ENCODE measurements at places on chromosomes 2 and 18.

DNA sequence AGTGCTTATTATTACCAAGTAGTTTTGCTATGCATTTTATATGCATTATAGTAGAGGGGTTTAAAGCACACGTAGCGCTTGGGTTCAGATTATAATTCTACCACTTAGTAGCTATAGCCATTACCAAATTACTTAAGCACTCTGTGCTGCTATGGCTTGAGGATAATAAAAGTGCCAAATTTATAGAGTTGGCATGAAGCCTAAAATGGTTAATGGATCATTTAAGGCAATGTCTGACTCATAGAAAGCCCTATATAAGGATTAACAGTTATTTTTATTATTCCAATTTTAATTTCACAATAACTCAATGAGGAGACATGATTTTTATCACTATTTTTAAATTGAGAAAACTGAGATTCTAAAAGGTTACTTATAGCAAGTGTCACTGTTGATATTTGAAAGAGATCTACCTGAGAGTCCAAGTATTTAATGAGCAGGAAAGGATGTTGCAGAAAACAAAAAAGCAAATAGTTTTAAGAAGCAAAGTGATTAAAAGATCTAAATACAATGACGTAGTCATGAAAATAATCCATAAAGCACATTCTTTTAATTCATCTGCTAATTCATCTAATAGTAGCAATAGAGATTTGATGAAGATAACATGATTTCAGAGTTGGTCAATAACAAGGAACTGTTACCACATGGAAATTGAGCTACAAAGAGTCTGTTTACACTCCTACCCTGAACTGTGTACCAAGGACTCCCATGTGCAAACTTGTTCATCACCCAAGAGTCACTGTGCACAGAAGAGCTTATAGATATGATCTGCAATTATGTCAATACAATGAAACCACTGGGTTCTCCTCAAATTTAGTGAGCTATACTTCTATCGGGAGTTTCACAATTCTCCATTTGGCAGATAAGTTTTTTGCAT lies 78.8 kb upstream of the DTNA start:
- DNase-seq, result no peak

DNA sequence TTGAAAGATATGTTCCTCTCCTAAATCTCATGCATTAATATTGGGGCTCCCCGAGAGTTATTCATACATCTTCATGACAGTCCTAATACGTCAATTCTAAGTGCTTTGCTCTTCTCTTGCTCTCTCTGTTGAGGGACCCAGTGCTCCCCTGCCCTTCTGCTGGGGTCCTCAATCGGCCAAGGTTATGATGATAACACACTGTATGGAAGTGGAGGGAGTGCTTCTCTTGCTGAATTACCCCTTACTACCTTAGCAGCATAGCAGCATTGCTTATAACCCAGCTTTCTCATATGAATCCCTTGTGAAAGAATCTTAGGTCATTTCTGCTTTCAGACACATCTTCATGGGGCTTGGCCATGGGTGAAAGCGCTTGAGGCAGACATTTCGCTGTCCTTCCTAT lies 43.2 kb downstream of the ITPRID2 start:
- no peak for DNase-seq

- no peak for DNase-seq
Observed at GRCh38 chr18:47968006-47968676, 37.7 kb upstream of the SMAD2 start.

- DNase-seq, result no peak
Observed at GRCh38 chr2:118183381-118183780, 95.1 kb downstream of the INSIG2 start.

DNA sequence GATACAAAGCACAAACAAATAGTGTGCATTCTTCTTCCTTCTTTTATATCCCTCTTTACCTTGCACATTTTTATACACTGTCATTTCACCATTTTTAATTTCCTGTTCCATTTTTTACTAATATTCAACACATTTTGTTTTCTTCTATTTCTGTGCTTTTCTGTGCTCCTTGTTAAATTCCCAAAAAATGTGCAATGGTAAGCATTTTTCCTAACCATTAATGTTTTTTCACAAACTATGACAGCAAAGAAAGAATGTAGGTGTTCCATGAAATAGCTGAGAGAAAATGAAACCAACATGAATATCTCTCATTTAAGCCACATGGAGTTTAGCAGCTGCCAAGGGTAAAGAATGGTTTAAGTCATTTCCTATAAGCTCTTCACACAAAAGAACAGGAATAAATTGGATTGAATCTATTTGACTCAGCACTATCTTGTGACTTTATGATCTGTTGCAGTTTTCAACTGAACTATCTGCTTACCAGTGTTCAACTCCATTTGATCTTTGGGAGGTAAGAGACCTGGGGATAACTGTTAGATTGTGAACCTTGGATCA lies 145.7 kb upstream of the CDH19 start:
- DNase-seq, result no peak

DNA sequence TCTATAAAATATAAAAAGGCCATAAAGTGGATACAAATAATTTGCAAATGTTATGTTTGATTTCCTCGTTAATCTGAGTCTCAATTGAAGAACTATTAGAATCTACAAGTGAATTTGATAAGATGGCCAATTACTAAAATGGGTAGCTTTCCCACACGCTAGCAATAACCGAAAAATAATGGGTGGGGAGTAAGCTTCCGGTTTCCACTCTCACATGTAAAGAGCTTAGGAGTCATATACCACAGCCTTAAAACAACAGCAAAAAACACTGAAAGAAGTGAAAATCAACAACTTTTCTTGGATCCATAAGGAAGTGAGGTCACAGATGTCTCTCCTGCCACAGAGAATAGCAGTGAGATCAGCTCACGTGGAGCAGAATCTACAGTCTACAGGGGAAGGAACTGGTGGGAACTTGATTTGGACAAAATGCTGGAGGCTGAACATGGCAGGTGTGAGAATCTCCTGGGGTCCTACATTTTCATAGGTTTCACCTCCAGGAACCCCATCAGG lies 18.6 kb downstream of the THAP4 start:
- no peak for DNase-seq

GRCh38 chr2:98027538-98027937 lies 31.8 kb upstream of the TMEM131 start:
- no peak for DNase-seq

DNA sequence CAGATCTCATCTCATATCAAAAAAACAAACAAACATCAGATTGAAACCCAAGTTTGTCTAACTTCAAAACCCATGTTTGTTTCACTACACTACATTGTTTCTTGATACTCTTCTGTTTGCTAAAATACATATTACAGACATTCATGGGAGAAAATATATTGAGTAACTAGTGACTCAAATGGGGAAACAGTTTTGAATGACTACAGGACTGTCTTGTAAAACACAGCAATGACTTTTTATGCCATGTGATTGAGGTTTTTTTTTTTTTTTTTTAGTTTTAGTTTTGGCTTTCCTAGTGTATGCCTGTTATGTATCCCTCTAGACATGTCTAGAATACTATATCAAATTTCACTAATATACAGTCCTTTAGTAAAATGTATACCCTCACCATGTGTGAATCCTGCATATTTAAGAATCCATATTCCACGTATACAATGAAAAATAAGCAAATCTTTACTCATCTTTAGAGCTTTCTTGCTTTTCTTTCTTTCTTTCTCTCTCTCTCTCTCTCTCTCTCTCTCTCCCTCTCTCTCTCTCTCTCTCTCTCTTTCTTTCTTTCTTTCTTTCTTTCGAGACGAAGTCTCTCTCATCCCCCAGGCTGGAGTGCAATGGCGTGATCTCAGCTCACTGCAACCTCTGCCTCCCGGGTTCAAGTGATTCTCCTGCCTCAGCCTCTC lies 46.6 kb upstream of the SERTAD2 start:
- DNase-seq, result no peak

GRCh38 chr18:9017167-9017904 lies 85.2 kb upstream of the NDUFV2 start:
- DNase-seq, result no peak

DNA sequence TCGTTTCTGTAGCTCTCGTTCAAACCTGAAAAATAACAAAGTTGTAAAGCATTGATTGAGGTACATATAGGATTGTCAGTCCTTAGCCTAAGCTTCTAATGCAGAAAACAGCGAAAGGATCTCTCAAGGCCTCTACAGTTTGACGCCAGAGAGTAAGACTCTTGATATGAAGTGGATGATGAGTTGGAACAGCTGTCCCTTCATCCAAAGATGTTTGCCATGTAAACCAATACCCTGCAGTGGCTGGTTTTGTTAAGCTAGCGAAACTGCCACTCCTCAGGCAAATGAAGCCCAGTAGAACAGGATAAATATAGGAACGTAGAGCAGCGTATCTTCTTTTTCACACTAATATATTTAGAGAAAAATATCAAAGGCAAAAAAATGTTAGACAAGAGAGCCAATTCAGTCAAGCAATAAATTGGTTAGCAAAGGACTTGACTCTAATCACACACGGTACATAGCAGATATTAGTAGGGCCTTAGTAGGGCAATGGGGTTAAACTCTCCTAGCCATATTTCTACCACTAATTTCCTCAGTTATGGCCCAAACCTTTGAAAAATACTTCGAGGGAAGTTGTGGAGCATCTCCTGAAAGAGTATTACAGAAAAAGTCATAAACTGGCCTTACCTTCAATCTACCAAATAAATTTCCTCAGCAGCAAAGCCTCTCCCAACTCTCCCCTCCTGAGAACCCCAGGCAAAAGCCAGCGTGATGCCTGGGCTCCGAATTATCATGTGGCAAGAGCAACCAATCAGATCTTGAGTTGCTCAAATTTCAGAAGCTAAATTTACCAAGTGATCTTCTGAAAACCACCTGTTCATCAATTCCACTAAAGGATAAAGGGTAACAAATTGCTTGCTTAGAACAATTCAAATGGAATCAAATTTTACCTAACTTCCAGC lies at the start of gene NEB:
NEB (minus strand) TSS at position 706 of the 902 bp plus-strand sequence. CDS start 1,320 bp downstream, outside the sequence.
- no peak for DNase-seq

GRCh38 chr2:16201848-16202247 lies 261.5 kb downstream of the MYCN start:
- no peak for DNase-seq

GRCh38 chr18:3139406-3139805 lies 80.4 kb downstream of the MYOM1 start:
- no peak for DNase-seq

DNA sequence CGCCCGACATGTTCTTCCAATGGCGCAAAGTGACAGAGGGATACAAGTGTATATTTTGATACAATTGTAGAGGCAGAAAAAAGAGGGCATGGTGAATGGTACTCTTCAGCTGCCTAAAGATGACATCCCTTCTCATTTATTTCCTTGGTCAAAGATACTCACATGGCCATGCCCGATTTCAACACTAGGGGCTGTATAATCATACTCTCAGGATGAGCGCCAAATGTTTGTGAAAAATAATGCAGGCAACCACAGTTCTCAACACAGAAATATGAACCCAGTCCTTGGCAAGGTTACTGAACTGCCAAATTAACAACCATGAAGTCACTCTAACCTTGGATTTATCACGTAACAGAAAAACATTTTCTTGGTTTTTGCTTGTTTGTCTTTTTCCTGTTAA lies 204.4 kb downstream of the CCDC102B start:
- DNase-seq, result no peak

DNA sequence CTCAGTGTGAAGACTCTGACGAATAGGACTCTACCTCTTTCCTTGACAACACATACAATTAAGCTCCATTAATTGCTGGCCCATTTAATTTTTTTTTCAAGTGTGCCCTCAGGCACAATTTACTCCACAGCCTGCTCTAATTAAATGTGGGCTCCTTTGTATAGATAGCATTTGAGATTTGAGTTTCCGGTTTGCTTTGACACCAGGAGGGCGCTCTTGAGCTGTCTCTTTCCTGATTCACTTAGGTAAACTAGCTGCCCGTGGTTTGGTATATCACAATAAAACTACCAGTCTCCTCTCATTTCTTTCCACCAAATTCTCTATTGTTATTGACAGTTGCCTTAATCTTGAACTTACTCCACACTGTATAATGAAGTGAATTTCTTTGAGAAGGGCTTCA lies 666.0 kb downstream of the DSC3 start:
- no peak for DNase-seq

DNA sequence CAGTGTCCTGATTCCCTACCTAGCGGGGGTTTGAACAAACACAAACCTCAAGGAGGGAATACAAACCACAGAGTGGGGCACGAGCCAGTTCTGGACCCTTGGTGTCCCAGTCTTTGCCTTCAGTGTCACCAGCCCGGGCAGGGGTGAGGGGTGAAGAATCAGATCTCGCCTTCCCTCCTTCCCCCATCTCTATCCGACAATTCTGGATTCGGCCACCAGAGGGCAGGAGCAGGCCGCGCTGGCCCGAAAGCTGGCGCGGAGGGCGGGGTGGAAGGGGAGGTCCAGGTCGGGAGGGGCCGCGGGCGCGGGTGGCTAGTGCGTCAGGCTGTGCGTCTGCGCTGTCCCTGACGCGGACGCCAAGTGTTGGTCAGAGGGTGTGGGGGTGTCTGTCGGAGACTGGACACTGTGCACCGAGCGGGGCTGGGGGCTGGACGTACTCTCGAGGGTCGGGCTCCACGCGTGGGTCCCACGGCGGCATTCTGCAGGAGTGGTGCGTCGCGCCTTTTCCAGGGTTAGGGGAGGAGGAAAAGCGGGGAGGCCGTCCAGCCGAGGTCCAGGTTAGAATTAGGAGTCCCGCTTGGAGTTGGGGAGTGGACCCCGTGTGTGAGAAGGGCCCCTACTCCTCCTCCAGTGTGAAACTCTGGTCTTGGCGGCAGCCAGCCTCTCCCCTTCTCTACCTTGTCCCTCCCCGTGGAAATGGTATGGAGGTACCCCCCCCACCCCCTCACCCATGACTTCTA lies 2.9 kb upstream of the CRYBA2 start:
- DNase-seq, result peak; percentile 58

DNA sequence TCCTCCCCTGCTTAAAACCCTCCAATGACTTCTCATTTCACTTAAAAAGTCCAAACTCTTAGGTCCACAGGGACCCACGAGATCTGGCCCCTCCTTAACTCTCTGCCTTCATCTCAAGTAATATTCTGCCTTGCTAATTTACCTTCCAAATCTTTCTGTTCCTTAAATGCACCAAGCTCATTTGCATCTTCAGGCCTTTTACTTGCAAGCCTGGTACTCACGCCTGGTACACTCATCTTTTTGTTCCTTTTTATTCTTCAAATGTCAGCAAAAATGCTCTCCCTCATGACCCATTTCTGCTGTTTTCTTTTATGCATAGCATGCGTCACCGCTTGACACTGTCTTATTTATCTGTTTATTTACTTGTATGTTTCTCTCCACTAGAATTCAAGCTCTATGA lies 2.7 kb upstream of the WIPF1 start:
- DNase-seq, result no peak

GRCh38 chr2:178315488-178315948 lies 121.2 kb downstream of the OSBPL6 start:
- DNase-seq, result no peak

Measured in naive thymus-derived CD4-positive, alpha-beta T cell (primary cell).